Progenitor cell of endocrine pancreas (in vitro differentiated cells): ENCODE measurements at places on chromosomes 6 and 20.

GRCh38 chr6:158279615-158280014 is 32.6 kb upstream of the TULP4 start:
- no peak for DNase-seq

DNA sequence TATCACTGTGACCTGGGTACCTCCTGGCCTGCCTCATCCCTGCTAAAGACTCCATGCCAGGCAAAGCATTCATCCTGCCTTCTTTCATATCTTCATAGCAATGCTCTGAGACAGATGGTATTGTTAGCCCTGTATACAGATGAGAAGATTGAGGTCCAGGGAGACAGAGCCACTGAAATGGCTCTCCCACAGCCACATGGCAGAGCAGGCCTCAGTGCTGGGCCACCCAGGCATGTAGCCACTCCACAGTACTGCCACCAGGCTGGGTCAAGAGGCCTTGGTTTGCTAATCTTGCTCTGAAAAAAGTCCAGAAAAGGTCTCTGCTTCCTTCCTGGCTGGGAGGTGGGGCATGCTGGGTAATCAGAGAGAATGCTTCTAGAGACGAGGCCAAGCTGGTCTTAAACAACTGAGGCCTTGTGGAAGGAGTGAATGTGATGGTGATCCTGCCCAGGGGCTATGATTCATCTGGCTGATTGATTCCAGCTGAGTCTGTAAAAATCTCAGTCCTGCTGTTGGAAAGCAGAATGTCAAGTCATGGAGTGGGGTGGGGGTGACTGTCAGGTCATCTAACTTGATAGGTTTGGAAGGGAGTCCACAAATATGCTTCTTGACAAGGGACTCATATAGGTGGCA is 29.8 kb downstream of the HM13 start:
- no peak for DNase-seq

GRCh38 chr20:41050361-41051008 is 21.9 kb downstream of the TOP1 start:
- DNase-seq, result no peak

DNA sequence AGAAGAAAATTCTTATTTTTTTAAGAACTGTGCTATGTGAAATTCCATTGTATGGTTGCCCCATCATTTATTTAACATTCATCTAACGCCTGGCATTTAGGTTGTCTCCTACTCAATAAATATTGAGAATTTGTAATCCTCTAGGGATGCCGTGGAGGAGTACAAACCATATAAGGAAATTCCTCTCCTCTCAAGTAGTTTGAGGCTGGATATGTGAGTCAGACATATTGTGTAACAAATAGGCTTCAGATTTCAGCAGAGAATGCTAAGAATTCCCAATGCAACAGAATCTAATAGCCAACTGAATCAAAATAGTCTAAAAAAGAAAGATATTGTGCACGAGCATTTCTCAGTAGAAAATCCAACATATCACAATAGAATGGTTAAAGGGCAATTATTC is 174.7 kb downstream of the OTOR start:
- no peak for DNase-seq

- no peak for DNase-seq
Measured at GRCh38 chr20:25356271-25356933, 34.2 kb downstream of the ABHD12 start.

DNA sequence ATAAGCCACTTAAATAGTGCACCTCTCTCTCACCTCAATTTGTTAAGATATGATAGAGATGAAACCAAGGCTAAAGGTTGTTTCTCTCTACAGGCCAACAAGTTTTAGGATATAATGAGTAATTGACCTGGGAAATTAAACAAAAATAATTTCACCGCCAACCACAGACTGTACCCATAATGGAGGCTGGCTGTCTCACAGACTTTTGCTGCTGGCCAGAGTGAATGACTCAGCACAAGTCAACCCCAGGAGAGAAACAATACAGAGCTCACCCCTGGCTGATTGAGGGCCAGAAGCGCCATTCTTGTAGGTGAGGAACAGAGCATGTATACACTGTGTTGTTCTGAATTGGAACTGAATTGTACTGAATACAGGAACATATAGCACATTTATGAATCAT is 99.9 kb downstream of the CAP2 start:
- no peak for DNase-seq

GRCh38 chr6:21935561-21936028 is 342.0 kb downstream of the SOX4 start:
- no peak for DNase-seq

GRCh38 chr6:20352346-20352745 is 49.3 kb upstream of the E2F3 start:
- no peak for DNase-seq

DNA sequence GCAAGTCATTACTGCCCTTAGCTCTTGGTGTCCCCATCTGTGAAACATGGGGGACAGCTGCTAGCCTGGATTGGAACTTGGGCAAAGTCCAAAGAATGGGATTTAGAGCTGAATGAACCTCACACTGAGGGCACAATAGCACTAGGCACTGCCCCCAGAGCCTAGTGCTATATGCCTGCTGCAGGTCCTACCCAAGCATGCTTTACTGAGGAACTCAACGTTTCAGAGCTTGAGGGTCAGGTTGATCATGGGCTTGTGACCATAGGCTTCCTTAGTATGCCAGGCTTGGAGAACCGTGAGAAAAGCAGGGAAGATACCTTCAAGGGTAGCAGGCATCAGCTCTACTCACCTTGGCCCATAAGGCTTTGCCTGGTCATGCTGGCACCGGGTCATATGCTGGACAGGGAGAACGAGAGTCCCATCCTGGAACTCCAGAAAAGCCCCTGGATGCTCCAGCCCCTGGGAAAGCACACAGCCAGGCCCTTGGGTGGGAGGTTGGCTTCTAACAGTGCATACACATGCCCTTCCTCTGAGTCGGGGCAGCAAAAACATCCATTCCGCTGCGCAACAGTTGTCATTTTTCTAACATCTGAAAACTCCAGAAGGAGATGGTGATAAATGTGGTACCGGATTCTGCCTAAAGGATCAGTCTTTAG is 29.7 kb downstream of the EIF2S2 start:
- DNase-seq, result no peak

DNA sequence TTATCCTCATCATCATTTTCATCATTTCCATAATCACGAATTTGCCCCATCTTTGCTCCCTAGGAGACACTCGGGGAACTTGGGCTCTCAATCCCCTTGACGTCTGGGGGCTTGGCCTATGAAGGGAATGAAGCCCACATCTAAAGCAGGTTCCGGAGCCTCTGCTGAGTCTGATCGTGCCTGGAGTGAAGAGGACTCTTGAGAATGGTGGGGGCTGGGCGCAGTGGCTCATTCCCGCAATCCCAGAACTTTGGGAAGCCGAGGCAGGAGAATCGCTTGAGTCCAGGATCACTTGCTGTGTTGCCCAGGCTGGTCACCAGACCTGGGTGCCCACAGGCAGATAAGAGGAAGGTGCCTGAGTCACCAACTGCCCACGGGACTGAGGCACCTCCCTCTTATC is 114.5 kb downstream of the SYCP2 start:
- DNase-seq, result no peak

GRCh38 chr6:117601811-117602150 is 530 bp downstream of the GOPC start:
- DNase-seq, result no peak

- no peak for DNase-seq
Measured at GRCh38 chr6:20202324-20202658, 10.0 kb downstream of the MBOAT1 start.

- DNase-seq, result no peak
Measured at GRCh38 chr20:4160761-4161305, 145.5 kb upstream of the RNF24 start.

DNA sequence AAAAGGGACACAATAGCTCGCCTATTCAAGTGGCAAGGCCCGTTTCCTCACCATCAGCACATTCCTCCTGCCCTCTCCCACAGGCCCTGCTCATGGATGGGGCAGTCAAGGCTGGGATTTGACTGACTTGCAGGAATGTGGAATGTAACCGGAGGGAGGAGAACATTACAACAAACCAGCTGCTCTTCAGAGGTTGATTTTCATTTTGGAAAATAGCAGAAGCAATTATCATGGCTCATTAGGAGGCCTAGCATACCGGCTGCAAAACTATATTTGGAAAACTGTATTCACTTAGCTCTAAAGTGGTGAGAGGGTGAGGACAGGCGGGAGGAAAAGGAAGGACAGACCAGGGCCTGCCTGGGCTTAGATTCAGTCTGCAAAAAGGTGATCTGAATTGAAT is 283.7 kb downstream of the CD83 start:
- no peak for DNase-seq

GRCh38 chr20:54980103-54980960 is 504.9 kb downstream of the DOK5 start:
- DNase-seq, result no peak

- DNase-seq, result no peak
Measured at GRCh38 chr6:6588924-6589709, 597 bp downstream of the LY86 start.

DNA sequence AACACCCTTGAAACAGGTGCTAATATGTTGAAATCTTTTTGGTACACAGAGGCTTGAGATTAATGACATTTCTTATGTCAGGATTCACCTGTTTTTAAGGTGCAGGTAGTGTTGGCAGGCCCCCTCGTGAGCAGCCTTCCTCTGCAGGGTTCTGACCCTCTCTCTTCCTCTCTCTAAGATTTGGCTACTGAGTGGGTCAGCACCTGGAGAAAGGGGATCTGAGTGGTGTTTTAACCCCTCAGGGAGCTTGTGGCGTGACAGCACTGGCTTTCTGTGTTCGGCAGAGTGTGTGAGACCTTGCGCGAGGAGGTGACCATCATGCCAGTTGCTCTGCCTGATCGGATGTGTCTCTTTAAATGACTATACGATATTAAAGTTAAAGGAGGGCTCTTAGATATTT is 37.1 kb downstream of the HIVEP1 start:
- no peak for DNase-seq

DNA sequence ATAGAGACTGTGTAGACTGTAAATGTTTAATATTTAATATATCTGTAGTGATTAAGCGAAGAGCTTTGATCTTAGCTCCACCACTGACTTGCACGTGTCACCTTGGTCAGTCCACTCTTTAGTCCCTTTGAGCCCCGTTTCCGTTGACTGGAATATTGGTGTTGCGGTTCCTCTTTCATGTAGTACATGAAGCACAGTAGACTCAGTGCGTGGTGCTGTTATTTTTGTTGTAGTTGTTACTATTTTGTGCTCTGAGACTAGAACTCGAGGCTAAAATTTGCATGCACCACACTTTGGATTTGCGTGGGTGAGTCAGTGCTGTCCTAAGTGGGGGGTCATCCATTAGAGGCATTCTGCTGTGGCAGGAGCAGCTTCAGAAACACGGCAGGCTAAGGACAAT is 291.4 kb downstream of the QKI start:
- no peak for DNase-seq

GRCh38 chr20:5448449-5449118 is 131.8 kb upstream of the PROKR2 start:
- peak; percentile 43 for DNase-seq

- DNase-seq, result no peak
Measured at GRCh38 chr6:140572867-140573266, 1198.4 kb upstream of the CITED2 start.
